Ovary (tissue), 10 donors: ENCODE measurements at places on chromosomes 3 and 15.

GRCh38 chr15:52870015-52870414, 79.9 kb upstream of the ONECUT1 start:
- no peak for DNase-seq

GRCh38 chr3:160480931-160481330, 31.3 kb upstream of the TRIM59 start:
- DNase-seq = no peak

DNA sequence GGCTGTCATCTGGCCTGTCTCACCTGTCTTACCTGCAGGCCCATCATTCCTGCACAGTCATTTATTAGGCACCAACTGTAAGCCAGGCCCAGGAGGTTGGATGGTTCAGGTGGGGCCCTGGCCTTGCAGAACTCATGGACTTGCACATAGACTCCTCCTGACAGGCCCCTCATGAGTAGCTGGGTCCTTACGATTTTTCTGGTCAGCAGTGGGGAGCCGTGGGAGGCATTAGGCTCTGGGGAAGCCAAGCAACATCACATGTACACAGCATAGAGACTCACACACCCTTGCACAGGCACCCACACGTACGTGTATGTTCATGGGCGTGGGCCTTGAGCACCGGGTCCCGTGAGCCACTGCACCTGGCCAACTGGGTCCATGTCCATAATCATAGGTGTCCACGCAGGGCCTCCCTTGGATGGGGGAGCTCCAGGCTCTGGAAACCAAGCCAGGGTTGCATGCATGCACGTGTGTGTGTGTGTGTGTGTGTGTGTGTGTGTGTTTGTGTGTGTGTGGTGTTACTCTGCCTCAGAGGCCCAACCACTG, 20.3 kb downstream of the CISH start:
- DNase-seq = no peak

DNA sequence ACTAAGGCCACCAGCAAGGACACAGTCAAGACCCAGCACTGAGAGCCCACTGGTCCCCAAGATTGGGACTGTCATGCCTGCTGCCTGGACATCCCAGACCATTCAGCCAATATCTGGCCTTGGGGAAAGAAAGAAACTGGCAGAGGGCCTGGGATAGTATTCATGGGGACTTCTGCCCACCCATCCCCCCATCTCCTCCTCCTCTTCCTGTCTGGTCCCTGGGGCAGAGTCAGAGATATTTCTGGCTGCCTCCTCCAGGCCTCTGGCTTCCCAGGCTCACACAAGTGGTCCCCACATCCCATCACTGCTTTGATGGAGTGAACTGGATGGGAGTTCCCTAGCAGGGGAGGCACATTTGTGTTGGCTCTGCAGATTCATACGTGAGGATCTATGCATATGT, 4.2 kb upstream of the RASL12 start:
- no peak for DNase-seq

- DNase-seq = no peak
These were observed 62.8 kb downstream of the SEMA5B start for GRCh38 chr3:122964811-122965210.

GRCh38 chr3:62631488-62631887, 243.7 kb downstream of the CADPS start:
- DNase-seq = no peak

GRCh38 chr3:100106531-100107141, 7.7 kb downstream of the FILIP1L start:
- DNase-seq = no peak

DNA sequence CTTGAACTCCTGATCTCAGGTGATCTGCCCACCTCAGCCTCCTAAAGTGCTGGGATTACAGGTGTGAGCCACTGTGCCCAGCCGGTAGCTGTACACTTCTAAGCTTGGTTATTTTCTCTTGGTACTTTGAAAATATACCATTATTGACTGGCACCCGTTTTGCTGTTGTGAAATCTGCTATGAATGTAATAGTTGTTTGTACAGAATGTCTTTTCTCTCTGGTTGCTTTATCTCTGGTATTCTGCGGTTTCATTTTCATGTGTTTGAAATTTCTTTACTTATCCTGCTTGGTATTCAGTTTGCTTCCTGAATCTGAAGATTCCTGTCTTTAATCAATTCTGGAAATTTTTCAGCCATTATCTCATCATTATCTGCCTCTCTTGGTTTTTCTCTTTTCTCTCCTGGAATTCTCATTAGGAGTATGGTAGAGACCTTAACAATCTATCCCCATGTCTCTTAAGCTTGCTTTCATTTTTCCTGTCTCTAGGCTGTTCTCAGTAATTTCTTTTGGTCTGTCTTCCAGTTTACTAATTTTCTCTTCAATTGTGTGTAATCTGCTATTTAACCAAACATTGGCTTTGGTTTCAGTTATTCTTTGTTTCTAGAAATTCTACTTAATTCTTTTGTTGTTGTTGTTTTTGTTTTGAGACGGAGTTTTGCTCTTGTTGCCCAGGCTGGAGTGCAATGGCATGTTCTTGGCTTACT, 2.8 kb upstream of the PAK2 start:
- DNase-seq = no peak

DNA sequence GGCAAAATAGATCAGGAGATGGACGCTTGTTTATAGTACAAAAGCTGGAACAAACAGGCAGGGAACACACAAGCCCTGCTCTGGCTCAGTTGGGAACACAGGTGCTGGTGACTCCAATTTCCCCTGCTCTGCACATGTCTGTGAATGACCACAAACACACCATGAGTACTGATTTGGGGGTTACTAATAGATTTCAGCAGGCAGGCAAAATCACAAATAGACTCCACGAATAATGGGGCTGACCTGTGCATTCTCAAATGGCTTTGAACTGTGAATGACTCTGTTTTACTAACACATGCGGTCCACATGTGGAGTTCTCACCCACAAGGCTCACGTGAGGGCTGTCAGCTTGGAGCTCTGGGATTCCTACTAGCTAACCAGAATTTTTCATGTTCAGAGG, 3.9 kb downstream of the RTP3 start:
- no peak for DNase-seq

DNA sequence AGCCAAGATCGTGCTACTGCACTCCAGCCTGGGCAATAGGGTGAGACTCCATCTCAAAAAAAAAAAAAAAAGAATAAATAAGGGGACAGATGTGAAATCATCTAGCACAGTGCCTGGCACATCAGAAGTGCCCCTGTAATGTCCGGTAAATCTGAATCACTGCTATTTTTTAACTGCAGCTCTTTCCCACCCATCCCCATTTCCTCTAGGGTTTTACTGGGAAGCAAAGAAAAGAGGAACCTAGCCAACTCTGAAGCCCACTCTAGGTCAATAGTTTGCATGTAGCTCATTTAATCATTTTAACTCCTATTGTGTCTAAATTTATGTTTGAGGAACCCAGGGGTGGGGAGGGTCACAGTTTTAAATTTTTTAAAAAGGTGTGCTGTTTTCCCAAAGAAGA, 26.0 kb downstream of the MAGI1 start:
- DNase-seq = no peak

DNA sequence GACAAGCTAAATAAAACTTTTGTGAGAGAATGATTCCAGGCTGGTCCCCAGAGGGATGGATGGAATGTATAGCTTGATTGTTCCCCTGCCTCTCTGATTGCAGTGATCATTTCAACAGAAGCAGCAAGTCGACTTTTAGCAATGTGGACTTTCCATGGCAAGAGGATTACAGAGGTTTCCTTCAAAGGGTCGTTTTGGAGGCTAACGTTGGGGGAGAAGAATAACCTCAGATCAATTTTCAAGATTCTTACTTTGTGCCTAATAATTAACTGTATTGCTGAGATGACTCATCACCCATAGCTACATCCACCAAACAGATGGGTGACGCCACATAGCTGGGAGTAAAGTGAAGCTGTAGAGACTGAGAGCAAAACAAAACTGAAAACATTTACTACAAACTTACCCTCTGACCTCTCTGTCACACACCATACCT, 79.9 kb downstream of the GTPBP8 start:
- no peak for DNase-seq

- DNase-seq = no peak
These were observed 56.7 kb upstream of the UBE2Q2 start for GRCh38 chr15:75786575-75786947.

- DNase-seq = no peak
These were observed 25.3 kb downstream of the CAPN3 start for GRCh38 chr15:42384597-42384996.

DNA sequence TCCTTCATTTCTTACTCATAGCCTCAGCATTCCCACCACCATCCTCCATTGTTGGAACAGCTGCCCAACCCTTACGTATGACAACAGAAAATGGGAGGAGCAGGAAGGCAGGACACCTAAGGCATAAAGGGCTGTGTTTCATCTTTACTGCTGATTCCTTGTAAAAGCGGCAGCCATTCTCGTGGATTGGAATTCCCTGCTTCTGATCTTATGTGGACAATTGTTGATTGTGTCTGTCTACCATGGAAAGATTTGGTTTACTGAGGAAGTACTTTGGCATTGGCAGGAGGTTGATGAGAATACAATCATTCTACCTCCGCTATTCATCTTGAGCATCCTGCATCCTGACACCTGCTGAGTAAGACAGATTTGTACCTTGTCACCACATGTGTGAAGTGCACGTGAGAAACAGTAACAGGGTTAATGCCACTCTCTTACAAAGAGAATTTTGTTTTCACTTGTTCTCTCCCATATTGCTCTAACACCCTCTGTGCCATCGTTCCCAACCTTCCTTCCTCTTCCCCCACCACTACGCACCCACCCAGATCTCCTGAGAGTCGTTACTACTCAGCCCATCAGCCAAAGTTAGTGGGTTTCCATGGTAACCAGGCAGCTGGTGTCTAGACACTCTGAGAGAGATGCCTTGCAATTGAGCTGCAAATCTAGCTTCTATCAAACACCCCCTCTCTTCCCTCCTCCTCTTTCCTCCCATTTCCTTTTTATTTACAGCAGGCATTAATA, 75.7 kb downstream of the GAP43 start:
- DNase-seq = no peak

- no peak for DNase-seq
These were observed 597.9 kb downstream of the PDCD6IP start for GRCh38 chr3:34396288-34396687.

- no peak for DNase-seq
These were observed 9.5 kb downstream of the ABCC5 start for GRCh38 chr3:184008161-184008560.

DNA sequence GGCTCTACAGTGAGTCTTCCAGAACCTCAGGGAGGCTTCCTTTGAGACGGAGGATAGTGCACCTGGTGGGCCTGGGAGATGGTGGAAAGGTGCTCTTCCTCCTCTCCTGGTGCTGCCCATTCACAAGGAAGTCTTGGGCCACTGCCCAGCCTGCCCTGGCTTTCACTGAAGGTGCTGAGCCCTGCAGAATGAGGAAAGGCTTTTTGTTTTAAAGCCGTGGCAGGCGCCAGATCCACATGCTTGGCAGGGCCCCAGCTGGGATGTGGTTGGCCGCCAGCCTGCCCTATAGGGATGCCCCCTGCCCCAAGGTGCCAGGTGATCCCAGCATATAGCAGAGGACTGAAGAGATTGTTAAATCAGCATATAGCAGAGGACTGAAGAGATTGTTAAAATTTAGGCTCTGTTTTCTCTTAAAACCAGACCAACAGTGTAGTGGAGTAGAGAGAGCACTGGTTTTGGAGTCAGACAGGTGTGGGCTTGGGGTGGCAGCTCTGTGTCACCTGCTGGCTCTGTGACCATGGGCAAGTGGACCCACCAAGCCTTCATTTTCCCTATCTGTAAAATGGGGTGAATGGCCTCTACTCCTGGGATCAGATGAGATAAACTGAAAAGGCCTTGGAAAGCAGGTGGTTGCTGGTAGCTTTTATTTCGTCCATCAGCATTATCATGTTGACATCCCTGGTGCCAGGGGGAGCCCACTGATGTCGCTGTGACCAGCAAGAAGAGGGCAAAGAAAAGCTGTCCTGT, 53.3 kb downstream of the SLC6A6 start:
- no peak for DNase-seq

DNA sequence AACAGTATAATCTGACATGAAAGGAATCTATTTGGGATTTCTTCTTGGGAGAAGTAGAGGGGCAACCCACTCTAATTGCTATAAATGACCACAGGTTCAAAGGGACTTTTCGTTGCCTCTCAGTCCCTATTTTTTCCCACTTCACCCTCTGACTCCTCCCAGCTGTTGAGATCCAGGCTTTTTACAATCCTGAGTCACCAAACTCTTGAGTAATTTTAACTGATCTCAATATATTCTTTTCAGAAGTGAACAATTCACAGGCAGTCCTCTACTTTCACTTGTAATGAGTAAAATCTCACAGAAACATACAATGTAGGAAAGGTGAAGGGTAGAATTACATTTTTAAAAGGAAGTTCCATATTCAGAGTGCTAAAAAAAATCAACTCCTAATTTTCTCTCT, 44.6 kb downstream of the EIF4E3 start:
- DNase-seq = no peak

DNA sequence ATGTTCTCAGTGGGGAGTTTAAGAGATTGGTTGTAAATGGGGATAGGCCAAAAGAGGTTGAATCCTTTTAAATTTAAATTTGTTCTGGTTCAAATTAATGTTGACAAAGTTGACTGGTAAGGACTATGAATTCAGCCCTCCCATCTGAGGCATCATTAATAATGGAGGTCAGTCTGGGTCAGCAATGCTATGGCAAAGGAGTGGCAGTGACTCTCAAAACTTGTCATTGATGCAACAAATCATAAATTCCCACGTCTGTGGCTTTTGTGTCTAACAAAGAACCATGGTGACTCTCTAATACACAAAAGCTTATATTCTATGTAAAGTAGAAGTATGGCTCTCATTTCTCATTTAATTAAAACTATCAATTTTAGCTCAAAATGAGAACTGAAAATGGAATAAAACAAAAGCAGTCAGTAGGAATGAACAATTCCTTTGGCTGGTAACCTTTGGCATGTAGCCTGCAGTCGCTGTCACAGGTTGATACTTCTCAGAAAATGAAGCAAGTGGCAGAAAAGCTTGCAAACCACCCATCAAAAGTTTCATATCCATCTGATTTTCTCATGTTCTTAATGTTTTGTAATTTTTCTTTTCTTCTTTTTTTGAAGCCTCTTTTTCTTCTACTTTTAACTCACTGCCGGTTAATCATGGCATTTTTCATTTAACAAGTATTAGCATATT, 12.2 kb upstream of the ZBED2 start:
- DNase-seq = no peak

GRCh38 chr3:153919773-153920172, 201.4 kb upstream of the ARHGEF26 start:
- no peak for DNase-seq

- DNase-seq = no peak
These were observed 46.9 kb downstream of the KBTBD12 start for GRCh38 chr3:127961963-127962362.

- no peak for DNase-seq
These were observed 23.5 kb downstream of the MITF start for GRCh38 chr3:69762768-69763229.

GRCh38 chr3:76756577-76756976, 283.3 kb upstream of the ROBO2 start:
- DNase-seq = no peak

DNA sequence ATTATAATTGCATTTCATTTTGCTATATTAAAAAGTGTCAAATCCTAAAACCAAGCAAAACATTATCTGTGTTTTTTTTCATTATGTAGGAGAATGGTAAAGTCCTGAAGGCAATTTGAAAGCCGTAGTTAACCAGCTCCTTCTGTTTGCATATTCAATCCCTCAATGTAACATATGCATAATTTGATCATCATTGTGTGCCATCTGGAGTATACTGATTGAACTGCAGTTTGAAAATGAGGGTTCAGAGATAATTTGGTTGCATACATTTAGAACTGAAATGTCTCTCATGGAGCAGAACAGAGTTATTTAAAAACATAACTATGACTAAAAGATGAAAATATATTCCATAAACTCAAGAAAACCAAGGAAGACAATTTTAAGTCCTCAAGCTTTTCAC, 518.6 kb downstream of the GBE1 start:
- DNase-seq = no peak
